ENCODE measurements at places on chromosomes 2 and 18.

DNA sequence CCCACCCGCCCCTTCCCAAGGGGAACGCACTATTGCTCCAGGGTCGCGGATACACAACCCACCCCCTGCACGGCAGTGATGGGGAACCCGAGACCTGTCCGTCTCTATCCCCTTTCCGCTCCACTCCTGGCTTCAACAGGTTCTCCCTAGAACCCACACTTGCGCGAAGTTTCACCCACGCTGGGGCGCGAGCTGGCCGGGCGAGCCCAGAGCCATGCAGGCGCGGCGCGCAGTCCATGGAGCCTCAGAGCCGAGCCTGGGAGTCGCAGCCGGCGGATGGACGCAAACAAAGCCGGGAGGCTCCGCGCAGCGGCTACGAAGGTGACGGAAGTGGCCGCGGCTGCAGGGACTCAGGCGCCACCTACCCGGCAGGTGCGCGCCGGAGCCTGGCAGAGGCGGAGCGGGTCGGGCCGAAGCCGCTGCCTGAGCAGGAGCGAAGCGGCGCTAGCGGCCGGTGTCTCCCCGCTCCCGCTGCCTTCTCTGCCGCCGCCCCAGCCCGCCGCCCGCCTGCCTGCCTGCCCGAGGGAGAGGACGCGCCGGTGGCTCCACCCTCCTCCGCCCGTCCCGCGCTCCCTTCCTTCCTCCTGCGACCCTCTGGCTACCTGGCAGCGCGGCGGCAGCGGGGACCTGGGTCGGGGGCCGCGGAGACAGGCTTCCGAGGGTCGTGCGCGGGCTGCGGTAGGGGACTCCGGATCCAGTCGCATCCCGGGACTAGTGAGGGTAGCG is 14.0 kb downstream of the ALPG start:
- DNase-seq, result no peak

- DNase-seq, result no peak
Measured at GRCh38 chr2:54723996-54724559, 616 bp downstream of the EML6 start.

DNA sequence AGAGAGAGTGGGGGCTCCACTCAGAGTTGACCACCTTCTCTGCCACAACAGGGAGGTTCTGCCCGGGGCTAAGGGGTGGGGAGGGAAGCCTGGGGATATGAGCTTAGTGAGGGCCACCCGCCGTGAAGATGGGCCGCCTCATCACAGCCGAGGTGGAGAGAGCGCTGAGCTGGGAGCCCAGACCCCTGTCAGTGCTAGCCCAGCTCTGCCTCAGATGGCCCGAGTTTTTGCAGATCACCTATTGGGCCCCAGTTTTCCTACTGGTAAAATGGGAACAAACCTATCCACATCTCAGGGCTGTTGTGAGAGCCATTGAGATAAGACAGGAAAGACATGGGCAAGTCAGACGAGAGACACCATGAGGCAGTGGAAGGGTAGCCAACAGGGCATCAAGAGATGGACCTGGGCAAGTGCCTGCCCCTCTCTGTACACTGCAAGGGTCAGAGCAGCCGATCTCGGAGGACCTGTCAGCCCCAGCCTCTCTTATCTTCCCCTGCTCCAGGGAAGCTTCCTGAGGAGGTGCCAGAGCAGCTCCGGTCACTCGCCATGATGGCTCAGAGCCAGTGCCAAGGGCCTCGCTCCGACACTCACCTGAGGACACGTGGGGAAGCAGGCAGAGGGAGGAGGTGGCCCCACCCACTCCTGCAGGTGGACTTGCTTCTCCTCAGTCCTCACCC is 88.9 kb downstream of the MCFD2 start:
- DNase-seq, result no peak

- no peak for DNase-seq
Measured at GRCh38 chr2:69667805-69668382, 24.4 kb upstream of the AAK1 start.

DNA sequence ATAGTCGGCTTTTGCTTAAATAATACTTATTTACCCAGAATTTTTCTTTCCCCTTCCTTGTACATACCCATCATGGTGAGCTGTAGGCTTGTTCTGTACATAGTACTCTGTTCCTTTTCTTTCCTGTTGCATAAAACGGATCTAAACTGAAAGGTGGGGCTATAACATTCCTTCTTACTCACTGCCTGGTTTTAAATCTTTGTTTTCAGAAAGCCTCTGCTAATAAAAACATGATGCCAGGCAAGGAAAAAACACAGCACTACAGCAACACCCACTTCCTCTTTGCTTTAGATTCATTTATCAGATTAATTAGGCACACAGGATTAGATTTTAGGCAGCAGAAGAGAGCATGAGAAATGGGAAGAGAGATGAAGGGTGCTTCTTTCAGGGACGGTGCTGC is 19.6 kb upstream of the STON1 start:
- DNase-seq, result no peak

- DNase-seq, result no peak
Measured at GRCh38 chr2:151280271-151280670, 9.2 kb downstream of the NMI start.

DNA sequence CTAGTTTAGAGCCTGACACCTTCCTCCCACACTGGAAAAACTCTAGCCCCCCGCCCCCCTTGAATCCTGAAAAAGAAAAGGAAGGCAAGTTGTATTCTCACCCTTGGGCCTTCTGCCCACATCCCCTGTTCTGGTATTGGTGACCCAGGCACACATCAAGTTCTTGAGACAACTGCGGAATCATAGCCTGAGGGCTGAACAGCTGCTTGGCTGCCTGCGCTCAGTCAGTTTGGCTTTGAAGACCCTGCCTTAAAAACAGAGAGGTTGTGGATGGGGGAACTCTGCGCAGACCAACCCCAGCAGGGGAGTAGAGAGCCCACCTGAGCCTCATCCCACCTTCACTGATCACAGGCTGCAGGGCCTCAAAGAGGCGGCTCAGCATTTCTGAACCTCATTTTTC is 229.2 kb downstream of the ANAPC1 start:
- DNase-seq, result no peak

- DNase-seq, result no peak
Measured at GRCh38 chr2:98829581-98830270, 98.8 kb upstream of the MGAT4A start.

GRCh38 chr2:88022669-88022921 is 6.2 kb upstream of the RNU2-63P start:
- DNase-seq, result no peak

DNA sequence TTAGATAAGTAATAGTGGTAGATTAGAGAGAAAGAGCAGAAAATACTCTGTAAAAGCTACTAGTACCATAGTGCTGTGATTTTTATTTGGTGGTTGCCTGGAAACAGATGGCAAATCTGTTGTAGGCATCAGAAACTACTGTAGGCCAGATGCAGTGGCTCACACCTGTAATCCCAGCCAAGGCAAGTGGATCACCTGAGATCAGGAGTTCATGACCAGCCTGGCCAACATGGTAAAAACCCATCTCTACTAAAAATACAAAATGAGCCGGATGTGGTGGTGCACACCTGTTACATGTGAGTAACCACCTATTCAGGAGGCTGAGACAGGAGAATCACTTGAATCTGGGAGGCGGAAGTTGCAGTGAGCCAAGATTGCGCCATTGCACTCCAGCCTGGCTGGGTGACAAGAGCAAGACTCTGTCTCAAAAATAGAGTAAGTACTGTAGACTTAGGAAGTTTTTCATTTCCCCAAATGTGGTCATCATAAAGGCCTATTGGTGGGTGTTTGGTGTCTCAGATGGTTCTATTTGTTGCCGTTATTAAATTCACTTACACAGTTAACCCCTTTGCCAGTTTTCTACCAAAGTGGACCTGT is 79.6 kb downstream of the SPTBN1 start:
- DNase-seq, result no peak

GRCh38 chr2:610491-610890 is 66.7 kb downstream of the TMEM18 start:
- DNase-seq, result no peak

DNA sequence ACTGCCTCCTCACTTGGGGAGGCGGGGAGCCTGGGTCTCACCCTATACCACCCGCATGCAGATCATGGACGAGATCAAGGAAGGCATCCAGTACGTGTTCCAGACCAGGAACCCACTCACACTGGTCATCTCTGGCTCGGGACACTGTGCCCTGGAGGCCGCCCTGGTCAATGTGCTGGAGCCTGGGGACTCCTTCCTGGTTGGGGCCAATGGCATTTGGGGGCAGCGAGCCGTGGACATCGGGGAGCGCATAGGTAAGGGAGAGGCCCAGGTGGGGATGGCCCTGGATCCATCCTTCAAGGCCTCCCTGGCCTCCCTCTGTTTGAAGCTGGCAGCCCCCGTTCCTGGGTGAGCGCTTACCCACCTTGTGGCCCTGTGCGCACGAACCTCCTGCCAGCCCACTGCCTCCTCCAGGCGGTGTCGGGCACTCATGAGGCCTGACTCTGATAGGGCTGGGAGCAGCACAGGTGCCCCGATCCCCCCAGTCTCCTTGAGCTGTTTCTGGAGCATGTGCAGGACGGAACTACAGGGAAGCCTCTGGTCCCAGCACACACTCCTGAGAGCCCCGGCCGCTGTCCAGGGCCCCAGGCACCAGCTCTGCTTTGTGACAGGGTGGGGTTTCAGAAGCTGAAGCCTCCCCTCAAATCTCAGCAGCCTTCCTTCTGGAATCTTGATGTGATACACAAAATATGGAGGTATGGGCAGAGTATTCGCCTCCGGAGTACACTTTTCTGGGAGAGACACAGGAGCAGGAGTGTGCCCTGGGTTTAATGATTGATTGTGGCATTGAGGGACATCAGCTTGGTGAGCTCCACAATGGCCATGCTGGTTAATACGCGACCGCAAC is 708 bp downstream of the AGXT start:
- DNase-seq, result no peak

GRCh38 chr2:186486651-186487647 is 889 bp downstream of the ZC3H15 start:
- DNase-seq, result no peak

DNA sequence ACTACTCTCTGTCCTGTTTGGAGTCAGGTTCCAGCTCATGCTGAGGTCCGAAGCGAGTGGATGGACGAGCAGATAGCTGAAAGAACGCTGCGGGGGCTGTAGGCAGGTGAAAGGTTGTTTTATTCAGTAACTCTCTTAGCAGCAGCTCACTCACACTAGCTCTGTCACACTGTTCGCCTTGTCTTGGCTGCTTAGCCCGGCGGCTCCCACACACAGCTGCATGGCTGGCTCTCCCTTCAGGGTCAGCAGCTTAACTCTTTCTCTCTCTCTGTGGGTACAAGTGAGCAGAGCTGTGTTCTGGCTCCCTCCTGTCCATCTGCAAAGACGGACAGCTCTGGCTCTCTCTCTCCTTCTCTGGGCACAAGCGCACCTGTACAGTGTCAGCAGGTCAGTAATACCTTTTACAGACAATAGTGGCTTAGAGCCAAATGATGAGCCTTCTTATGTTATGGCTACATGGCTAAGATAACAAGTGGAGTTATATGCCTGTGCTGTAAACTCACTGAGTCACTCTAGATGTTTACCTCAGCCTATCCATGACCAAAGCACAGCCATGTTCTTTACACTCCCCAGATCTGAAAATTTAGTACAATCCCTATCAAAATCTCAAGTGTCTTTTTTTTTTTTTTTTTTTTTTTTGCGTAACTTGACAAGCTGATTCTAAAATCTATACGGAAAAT is 149.3 kb downstream of the GALNT1 start:
- no peak for DNase-seq

DNA sequence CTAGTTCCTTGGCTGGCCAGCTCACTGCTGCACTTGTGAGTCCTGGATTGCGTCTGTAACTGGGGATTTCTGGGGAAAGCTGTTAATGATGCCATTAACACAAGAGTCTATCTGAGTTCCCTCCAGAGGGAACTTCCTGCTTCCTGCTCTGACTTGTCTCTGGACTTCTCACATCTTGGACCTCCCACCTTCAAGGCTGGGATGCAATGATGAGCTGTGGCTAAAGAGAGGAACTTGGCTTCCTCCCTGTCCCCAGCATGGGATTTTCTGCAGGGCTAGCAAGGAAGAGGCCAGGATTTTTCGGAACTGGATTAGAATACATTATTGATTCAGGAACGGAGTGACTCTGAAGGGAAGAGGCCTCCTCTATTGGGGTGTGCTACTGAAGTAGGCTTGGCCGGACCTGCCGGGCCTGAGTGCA is 155.5 kb downstream of the CLIP4 start:
- DNase-seq, result no peak

- peak; percentile 93 for DNase-seq
Measured at GRCh38 chr2:159202568-159203071, 83.9 kb downstream of the WDSUB1 start.

GRCh38 chr2:176284461-176285049 is 15.3 kb downstream of the MTX2 start:
- no peak for DNase-seq

- no peak for DNase-seq
Measured at GRCh38 chr2:43427032-43427424, 168.8 kb downstream of the THADA start.

GRCh38 chr2:61340242-61340641 is 130.6 kb downstream of the USP34 start:
- no peak for DNase-seq

GRCh38 chr2:197904446-197904845 is 100.1 kb downstream of the PLCL1 start:
- DNase-seq, result no peak

GRCh38 chr2:190781604-190782198 is 98.9 kb upstream of the GLS start:
- no peak for DNase-seq

- no peak for DNase-seq
Measured at GRCh38 chr2:236691799-236692167, 122.2 kb downstream of the ACKR3 start.

Measured in fibroblast of skin of left biceps (primary cell).